ENCODE measurements at places on chromosomes 13 and 19. TPM values are rescaled to one million over a fixed set of nuclear protein-coding genes. Genes with fewer than 3 reads are reported as not detected.

- no peak for DNase-seq
Observed at GRCh38 chr13:99963816-99964339, 7.7 kb downstream of the ZIC5 start.

DNA sequence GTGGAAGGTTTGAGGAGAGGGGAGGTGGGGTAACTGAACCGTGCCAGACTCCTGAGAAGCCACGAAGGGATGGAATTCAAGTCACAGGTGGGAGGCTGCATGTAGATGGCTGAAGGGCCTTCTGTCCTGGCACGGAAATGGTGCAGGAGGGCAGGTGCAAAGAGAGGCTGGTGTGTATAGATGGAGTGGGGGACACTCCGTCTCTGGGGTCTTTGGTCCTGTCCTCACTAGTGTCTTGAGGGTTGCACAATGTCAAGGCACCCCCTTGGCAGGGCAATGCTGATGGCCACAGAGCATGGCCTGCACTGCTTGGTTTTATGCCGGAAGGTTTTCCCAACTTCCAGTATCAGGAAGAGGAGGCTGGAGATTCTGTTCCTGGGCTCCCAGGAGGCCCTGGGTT lies 82.7 kb upstream of the SIAH3 start:
- no peak for DNase-seq

DNA sequence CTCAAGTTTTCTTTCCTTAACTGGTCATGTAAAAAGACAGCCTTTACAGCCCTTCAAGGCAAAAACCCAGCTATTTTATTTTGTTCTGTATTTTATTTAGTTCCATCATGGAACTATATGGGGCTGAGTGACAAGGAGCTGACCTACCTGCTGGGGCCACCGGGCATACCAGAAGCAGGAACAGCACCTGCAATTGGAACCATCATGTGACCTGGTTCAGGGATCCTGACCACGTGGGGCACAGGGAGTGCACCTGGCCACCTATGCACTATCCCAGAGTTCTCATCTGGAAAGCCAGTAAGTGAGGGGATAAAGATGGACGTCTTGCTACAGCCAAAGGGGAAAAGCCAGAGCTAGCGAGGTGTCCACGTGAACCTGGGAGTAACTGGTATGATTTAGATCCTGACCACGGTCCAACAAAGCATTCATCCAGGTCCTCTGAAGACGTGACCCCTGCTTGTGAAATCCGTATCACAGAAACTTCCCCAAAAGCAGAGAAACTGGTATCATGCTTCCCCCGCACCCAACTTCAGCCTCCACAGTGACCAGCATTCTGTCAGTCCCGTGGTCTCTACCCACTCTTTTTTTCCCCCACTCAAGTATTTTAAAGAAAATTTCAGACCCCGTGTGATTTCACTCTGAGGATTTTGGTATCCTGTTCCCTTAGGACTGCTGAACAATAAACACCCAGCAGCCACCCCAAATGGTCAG lies 40.5 kb upstream of the SLC15A1 start:
- DNase-seq: no peak

DNA sequence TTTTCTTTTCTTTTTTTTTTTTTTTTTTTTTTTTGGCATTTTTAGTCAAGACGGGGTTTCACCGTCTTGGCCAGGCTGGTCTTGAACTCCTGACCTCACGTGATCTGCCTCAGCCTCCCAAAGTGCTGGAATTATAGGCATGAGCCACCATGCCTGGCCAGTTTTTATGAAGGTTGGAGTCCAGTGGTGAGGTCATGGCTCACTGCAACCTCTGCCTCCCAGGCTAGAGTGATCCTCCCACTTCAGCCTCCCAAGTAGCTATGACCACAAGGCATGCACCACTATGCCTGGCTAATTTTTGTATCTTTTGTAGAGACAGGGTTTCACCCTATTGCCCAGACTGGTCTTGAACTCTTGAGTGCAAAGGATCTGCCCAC lies 4.2 kb downstream of the SNRPA start:
- no peak for DNase-seq

DNA sequence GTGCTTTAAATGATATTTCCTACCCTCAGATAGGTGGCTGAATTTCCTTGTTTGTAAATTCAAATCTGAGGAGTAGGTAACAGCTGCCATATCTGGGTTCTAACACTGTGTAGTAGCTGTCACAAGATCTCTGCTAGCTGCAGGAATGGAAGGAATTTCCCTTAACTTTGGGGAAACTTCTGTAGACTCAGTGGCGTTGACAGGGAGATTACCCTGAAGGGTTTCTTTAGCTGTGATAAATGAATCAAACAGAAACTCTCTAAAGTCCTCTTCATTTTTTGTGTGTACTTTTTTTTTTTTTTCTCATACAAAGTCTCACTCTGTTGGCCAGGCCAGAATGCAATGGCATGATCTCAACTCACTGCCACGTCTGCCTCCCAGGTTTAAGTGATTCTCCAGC lies 5.3 kb upstream of the EPSTI1 start:
- DNase-seq: no peak

- peak; percentile 70 for DNase-seq
Observed at GRCh38 chr19:2494447-2495129, 18.7 kb downstream of the GADD45B start.

DNA sequence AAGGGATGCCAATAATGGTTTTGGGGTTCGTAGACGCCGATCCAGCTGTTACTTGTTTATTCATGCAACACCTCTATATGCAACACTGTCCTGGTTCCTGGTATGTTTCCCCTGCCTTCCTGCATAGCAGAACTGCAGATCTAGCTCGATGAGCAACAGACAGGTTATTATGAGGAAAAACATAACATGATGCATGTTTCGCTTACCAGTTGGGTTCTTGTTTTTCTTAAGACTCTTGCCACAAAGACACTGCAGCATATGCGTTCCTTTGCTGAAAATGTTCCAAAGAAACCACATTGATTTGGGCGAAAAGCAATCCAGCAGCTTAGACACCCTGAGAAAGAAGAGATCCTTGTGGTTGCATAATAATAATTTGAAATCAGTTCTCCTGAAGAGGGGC lies 583 bp downstream of the FGF14 start:
- DNase-seq: no peak

The IL17D gene
- total RNA-seq: 6.2 TPM
